ENCODE measurements at places on chromosomes 11 and 22.

DNA sequence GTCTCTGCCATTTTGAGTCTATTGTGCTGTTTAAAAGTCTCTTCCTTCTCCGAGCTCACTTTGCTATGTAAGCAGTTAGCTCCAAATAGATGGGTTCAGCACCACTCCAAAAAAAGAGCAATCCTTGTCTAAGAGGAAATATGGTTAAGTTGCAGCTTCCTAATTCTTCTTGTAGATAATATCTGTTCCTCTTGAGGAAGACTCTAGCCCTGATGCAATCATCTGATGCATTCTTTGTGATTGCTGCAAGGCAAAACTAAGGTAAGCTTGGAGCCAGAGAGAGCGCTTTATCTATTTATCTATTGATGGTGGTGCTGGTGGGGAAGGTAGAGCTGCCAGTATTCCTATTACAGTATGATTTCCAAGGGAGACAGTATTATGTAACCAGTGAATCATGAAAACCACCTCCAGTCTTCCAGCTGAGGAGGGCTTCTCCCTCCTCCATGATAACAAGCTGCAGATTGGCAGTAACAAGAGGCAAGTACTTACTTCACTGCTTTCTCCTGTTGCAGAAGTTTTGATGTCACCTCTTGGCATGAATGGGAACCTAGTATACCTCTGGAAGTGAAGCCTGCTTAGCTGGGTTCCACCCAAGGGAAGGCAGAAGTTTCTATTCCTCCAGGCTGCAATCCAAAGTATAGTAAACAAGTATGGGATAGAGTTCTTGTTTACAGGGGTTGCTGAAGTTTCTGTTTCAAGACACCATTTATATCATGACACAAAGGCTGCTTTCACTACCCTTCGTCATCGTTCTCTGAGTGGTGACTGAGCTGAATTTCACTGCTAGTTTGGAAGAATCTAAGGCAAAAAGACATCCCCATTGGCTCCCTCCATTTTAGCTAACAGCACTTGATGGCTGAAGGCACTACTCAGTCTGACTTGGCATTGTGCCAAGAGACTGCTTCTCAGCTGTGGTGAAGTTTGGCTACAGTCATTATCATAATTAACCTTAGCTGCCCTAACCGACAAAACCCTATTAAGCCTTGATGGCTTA, 49.7 kb downstream of the FDX1 start:
- no peak for DNase-seq

GRCh38 chr22:32636884-32637283, 162.3 kb downstream of the FBXO7 start:
- DNase-seq, result no peak

GRCh38 chr11:112864672-112865071, 96.5 kb upstream of the NCAM1 start:
- no peak for DNase-seq

GRCh38 chr22:20792966-20793728, 19.2 kb downstream of the SERPIND1 start:
- DNase-seq, result no peak

GRCh38 chr11:34063061-34063795, 11.7 kb downstream of the CAPRIN1 start:
- DNase-seq, result no peak

GRCh38 chr11:108606495-108607160, 13.1 kb upstream of the EXPH5 start:
- no peak for DNase-seq
